ENCODE measurements at places on chromosomes 3 and 15. TPM values are rescaled to one million over a fixed set of nuclear protein-coding genes. Genes with fewer than 3 reads are reported as not detected.

DNA sequence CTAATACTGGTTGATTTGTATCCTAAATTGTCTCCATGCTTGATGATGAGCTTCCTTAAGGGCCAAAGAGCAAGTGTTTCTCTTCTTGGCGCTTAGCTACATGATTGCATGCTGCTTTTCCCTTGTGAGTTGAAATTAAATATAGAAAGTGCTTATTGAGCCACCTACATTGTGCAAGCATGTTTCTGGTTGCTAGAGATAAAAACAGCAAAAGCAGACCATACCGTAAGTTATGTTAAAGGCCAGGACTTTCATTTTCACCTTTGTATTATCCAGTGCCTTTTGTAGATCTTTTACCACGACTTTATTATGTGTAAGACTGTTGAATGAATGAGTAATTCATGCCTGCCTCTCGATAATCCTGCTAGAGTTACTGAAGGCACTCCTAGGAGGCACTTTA is 41.9 kb upstream of the CCNB2 start:
- H3K27ac ChIP-seq: no peak overlapping the region
- H3K4me1 ChIP-seq: no peaks in the 10 kb centered on the region
- H3K27me3 ChIP-seq: no peaks in the 10 kb centered on the region
- H3K4me3 ChIP-seq: no peak overlapping the region
- DNase-seq: no peak

DNA sequence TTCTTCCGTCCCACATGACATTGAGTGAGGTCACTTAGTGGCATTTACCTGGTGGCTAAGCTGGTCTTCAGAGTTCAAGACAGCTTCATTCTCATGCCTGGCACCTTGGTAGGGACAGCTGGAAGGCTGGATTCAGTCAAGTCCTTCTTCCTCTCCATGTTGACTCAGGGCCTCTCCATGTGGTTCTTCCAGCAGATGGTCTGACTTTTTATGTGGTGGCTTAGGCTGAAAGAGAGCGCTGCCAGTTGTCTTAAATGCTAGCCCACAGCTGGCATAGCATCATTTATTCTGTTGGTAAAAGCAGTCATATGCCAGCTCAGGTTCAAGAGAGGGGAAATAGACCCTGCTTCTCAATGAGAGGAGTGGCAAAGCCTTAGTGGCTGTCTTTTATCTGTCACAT is 53.0 kb upstream of the CTDSPL start:
- no peaks in the 10 kb centered on the region for H3K36me3 ChIP-seq
- H3K27ac ChIP-seq: no peak overlapping the region
- H3K27me3 ChIP-seq: no peaks in the 10 kb centered on the region
- no peaks in the 10 kb centered on the region for H3K4me1 ChIP-seq

Gene CLEC3B
- total RNA-seq: not detected

- H3K4me1 ChIP-seq: peaks cover 45% of the 10 kb centered on the region
- no peak for DNase-seq
- H3K27me3 ChIP-seq: no peaks in the 10 kb centered on the region
- H3K36me3 ChIP-seq: no peaks in the 10 kb centered on the region
- no peak overlapping the region for H3K27ac ChIP-seq
These were observed 279.7 kb downstream of the MAGI1 start for GRCh38 chr3:65758876-65759598.

Gene SKOR1
- 0.17 TPM for total RNA-seq

DNA sequence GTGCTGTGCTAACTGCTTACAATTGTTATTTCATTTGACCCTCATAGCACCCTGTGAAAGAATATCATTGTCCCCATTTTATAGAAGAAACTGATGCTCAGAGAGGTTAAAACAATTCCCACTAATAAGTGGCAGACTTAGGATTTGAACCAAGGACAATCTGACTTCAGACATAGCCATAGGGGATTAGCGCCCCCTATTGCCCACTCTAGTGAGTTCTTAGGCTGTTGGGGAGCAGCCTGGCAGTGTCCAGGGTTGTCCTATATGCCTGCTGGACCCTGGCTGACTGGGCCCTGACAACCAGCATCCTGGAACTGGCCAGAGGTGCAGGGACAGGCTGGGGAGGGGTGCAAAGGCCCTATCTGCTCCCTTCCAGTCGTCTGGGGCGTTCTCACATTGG is 15.4 kb downstream of the DPH3 start:
- H3K36me3 ChIP-seq: no peaks in the 10 kb centered on the region
- no peak overlapping the region for H3K27ac ChIP-seq
- no peak overlapping the region for H3K4me3 ChIP-seq
- H3K4me1 ChIP-seq: no peaks in the 10 kb centered on the region
- DNase-seq: peak; percentile 86

GRCh38 chr15:43516801-43517353 is 531 bp upstream of the MAP1A start:
- H3K4me1 ChIP-seq: peaks cover 25% of the 10 kb centered on the region
- no peaks in the 10 kb centered on the region for H3K36me3 ChIP-seq
- H3K27ac ChIP-seq: no peak overlapping the region
- peaks cover 67% of the 10 kb centered on the region for H3K27me3 ChIP-seq
- peak overlapping the region; percentile 52 for H3K4me3 ChIP-seq
- peak; percentile 39 for DNase-seq

DNA sequence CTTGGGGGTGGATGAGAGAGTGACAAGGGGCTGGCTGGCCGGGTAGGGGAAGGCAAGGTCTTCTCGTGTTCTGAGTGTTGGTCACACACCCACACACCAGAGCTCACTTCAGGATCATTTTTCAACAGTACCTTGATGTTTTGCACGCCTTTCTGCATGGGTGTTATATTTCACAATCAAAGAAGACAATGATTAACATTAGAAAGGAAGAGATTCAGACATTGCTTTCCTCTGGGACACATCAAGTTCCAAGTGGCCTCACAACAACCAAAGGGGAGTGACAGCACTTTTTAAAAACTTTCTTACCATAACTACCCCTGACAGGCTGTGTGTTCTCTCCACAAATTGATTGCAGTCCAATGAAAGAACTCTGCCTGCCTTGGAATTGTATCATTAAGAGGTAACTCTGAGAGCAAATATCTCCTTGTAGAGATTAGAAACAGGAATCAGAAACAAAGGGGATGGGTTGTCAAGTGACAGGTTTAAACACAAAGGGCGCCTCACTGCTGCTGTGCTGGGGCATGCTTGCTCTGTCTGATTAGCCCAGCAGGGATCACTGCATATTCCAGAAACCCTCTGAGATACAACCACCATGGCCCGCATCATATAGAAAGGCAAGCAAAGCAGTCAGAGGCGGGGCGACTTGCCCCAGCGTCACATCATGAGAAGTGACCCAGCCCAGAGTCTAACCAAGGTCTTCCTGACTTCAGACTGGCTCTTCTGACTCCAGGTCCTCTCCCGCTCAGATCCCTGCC is 230.8 kb downstream of the FEZF2 start:
- no peak overlapping the region for H3K4me3 ChIP-seq
- peak; percentile 18 for DNase-seq

DNA sequence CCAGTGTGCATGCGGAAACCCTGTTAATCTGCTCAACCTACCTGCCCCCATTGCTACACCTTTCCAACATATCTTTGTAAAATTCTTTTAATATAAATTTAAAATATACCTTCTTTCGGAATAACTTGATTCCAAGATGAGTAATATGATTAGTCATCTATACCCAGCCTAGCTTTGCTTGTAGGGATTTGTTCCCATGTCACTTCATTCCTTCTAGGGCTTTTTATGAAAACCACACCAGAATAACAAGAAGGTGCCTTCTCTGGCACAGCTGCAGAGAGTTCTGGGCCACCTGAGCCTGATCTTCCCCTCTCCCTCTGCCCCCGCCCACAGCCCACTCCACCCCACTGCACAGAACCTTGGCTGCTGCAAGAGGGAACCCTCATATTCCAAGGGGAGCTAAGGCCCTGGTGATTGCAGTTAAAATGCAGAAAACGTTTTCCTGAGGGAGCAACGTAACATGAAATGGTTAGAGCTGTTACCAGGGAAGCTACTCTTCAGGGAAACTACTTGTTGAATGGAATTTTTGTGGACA is 38.6 kb upstream of the HACD2 start:
- H3K27me3 ChIP-seq: no peaks in the 10 kb centered on the region
- no peak overlapping the region for H3K27ac ChIP-seq
- H3K4me1 ChIP-seq: peaks cover 9% of the 10 kb centered on the region
- no peaks in the 10 kb centered on the region for H3K36me3 ChIP-seq

GRCh38 chr3:176950743-176951142 is 246.5 kb downstream of the TBL1XR1 start:
- no peaks in the 10 kb centered on the region for H3K27me3 ChIP-seq
- H3K4me1 ChIP-seq: no peaks in the 10 kb centered on the region
- H3K4me3 ChIP-seq: no peak overlapping the region
- H3K27ac ChIP-seq: no peak overlapping the region
- DNase-seq: no peak

Gene ATR
- 39.1 TPM for total RNA-seq

DNA sequence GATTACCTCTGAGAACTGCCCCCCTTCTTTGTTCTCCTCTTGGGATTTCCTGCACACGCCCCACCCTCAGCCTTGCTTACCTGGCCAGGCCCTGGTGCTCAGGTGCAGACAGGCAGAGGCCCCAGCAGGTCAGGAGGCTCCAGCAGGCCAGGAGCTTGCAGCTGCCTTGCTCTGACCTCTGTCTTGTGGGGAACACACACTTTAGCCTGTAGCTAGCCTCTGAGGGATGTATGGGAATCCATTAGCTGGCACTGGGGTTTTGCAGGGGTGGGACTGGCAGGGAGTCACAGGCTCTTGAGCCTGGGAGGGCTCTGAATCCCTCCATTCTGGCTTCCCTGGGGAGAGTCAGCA is 2.7 kb downstream of the SMAD6 start:
- peaks cover 46% of the 10 kb centered on the region for H3K27me3 ChIP-seq
- DNase-seq: no peak
- H3K4me1 ChIP-seq: peaks cover 27% of the 10 kb centered on the region
- peak overlapping the region; percentile 86 for H3K4me3 ChIP-seq

DNA sequence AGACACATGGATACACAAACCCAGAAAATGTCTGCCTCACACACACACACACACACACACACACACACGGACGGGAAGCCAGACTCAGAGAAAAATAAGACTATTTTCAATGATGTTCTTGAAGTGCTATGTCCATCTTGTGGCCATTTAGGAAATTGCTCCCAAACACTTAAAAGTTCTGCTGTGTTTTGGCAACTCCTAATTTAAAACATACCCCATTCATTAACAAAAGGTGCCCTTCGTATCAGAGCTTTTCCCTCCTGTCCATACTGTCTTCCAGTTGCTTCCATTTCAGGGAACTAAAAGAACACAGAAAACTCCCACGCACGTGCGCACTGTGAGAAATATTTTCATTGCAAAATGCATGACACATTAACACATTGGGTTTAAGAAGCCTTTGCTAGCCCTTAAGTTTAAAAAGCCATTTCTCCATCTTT is 44.6 kb downstream of the SLC12A1 start:
- DNase-seq: peak; percentile 85
- no peaks in the 10 kb centered on the region for H3K36me3 ChIP-seq
- H3K4me3 ChIP-seq: no peak overlapping the region
- H3K27me3 ChIP-seq: no peaks in the 10 kb centered on the region
- H3K27ac ChIP-seq: no peak overlapping the region

GRCh38 chr3:55453886-55454496 is 33.1 kb downstream of the WNT5A start:
- no peak overlapping the region for H3K4me3 ChIP-seq
- no peaks in the 10 kb centered on the region for H3K27me3 ChIP-seq
- H3K27ac ChIP-seq: no peak overlapping the region
- H3K4me1 ChIP-seq: no peaks in the 10 kb centered on the region
- no peaks in the 10 kb centered on the region for H3K36me3 ChIP-seq

DNA sequence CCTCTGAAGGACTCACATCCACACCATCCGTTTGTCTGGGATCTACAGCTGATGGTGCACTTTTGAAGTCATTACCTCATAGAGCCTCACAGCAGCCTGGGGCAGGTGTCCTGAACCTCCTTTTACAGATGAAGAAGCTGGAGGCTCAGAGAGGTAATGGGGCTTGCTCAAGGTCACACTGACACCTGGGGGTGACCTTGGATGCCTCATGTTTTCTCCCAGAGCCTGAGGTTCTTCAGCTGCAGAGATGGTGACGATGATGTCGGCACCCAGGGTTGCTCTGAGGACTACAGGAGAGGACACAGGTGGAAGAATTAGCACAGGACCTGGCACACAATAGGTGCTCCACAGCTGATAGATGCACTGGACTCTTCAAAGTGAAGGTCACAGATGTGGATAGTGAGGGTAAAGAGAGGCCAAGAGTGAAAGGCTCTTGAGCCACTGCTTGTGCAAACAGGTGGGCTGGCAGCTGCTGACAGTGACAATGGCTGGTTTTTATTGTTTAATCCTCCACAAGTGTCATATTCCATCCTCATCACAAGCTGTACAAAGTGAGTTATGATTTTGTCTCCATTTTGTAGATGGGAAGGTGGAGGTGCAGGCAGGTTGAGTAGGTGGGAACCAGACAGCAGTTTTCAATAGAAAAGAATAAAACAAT is 17.4 kb upstream of the ATP2B2 start:
- H3K27me3 ChIP-seq: no peaks in the 10 kb centered on the region
- H3K4me3 ChIP-seq: no peak overlapping the region
- H3K4me1 ChIP-seq: no peaks in the 10 kb centered on the region
- H3K27ac ChIP-seq: no peak overlapping the region
- H3K36me3 ChIP-seq: no peaks in the 10 kb centered on the region

Measured in GM23338 (cell line).